ENCODE measurements at places on chromosomes 5 and 9.

DNA sequence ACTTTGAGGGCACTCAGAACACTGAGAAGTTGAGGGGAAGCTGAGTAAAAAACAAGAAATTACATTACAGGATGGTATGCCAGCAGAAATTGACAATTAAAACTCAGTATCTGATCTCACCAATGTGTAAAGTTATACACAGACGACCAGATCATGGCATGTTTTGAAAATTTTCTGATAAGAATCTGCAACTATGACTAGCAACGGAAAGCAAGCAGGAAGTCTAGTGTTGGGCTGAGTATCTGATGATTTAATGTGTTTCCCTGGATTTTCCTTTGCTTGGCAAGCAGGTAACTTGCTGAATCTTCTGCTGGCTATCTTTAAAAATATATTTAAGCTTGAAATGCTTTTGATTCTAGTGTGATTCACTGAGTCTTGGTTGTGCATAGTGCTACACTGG, 5.2 kb upstream of the GCNT4 start:
- DNase-seq, result no peak

DNA sequence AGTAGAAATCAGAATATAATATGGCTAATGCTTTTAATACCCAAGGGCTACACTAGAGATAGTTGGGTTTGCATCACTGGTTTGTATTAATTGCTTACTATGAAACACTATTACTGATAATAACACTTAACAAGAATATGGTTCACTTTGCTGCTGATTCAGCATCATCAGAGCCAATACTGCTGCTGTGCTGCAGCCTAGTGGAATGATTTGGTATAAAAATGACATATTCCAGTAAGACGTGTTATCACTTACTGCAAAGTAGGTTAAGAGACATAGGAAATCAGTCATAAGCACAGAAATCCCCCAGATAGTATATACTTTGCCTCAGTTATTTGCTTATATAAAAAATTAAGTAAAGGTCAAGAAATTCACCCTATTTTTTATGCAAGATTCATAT, 2.8 kb downstream of the CDH10 start:
- no peak for DNase-seq

DNA sequence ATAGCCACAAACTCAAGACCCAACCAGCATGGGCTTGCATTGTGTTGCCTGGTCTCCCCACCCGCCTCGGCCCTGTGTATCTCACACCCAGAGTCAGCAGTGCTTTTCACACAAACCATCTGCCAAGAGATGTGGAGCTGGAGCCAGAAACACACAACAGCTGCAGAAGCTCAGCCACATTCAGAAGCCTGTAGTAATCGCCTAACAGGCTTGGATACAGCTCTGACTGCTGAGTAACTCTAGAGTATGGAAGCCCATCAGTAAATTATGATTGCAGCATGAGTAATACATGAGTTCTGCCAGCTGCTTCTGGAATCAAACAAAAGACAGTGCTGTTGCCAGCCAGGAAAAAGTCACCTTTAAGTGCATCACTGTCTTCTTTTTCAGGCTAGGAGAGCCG, 16.0 kb downstream of the TEK start:
- DNase-seq, result no peak

DNA sequence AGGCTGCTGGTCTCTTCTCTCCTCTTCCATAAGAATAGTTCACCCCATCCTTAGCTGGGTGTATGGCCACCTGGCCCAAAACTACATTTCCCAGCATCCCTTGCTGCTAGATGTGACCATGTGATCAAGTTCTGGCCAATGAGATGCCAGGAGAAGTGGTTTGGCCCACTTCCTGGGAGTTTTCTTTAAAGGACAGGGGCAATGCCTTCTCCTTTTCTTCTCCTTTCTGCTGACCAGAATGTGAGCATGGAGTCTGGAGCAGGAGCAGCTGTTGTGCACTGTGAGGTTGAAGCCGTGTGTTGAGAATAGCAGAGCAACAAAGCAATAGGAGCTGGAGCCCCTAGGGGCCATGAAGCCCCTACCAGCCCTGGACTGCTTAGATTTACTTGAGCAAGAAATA, 36.8 kb downstream of the C9orf50 start:
- DNase-seq, result no peak

- DNase-seq, result no peak
These were observed 401.8 kb upstream of the ADAMTS16 start for GRCh38 chr5:4738298-4738697.

- no peak for DNase-seq
These were observed 220.0 kb upstream of the NR4A3 start for GRCh38 chr9:99601571-99602111.

DNA sequence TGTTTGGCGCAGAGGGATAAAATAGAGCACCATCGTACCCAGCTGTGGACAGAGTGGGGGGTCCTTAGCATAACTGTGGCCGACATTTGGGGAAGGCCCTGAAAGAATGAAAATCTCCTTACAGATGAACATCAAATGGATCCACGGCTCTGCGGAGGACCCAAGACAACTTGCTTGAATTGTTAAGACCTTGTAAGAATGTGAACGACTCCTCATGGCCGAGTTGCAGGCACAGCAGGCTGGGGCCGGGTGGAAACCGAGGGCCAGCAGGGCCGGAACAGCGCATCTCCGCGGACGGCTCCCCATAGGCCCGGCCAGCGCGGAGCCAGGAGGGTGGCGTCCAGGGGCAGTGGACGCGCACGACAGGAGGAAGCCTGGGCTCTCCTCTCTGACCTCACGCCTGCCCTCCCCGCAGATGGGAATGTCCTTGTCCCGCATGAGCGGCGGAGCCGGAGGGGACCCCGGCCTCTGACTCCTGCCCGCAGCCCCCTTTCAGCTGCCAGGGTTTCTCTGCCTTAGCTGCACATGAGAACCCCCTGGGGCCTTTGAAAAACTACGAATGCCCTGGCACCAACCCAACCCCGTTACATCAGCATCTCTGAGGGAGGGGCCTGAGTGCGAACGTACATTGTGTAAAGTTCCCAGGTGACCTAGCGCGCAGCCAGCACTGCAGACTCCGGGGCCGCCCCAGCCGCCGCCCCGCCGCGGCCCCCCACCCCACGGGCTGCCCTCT, 36.2 kb upstream of the PTCH1 start:
- no peak for DNase-seq

- DNase-seq, result no peak
These were observed 137.5 kb downstream of the AP3B1 start for GRCh38 chr5:78157001-78157400.

Measured in activated naive CD4-positive, alpha-beta T cell (primary cell).